Activated T-cell treated with anti-CD3 and anti-CD28 coated beads, Interleukin-2, amount 50 U/mL, for 4 hours (primary cell): ENCODE measurements at places on chromosomes 16 and 17. TPM values are rescaled to one million over a fixed set of nuclear protein-coding genes. Genes with fewer than 3 reads are reported as not detected.

TEX14 gene
- 0.43 TPM for total RNA-seq

CEP95 gene
- total RNA-seq: 36.7 TPM

C17orf107 gene
- 2.7 TPM for total RNA-seq

VASN gene
- 0.46 TPM for total RNA-seq

NOL3 gene
- 1.4 TPM for total RNA-seq

FBXW10 gene
- 0.13 TPM for total RNA-seq

CCDC137 gene
- 82.9 TPM for total RNA-seq

TNFRSF17 gene
- total RNA-seq: not detected

CDH16 gene
- total RNA-seq: not detected

LRRC46 gene
- 0.27 TPM for total RNA-seq

FBXO39 gene
- not detected for total RNA-seq

CD300LG gene
- total RNA-seq: not detected
